Naive B cell (primary cell): ENCODE measurements at places on chromosomes 12 and 14. TPM values are rescaled to one million over a fixed set of nuclear protein-coding genes. Genes with fewer than 3 reads are reported as not detected.

- H3K27ac ChIP-seq = peak overlapping the region; percentile 96
- H3K36me3 ChIP-seq = no peaks in the 10 kb centered on the region
- H3K4me1 ChIP-seq = peaks cover 44% of the 10 kb centered on the region
- peak; percentile 41 for DNase-seq
Observed at GRCh38 chr12:94150240-94151121, 2.1 kb downstream of the PLXNC1 start.

DNA sequence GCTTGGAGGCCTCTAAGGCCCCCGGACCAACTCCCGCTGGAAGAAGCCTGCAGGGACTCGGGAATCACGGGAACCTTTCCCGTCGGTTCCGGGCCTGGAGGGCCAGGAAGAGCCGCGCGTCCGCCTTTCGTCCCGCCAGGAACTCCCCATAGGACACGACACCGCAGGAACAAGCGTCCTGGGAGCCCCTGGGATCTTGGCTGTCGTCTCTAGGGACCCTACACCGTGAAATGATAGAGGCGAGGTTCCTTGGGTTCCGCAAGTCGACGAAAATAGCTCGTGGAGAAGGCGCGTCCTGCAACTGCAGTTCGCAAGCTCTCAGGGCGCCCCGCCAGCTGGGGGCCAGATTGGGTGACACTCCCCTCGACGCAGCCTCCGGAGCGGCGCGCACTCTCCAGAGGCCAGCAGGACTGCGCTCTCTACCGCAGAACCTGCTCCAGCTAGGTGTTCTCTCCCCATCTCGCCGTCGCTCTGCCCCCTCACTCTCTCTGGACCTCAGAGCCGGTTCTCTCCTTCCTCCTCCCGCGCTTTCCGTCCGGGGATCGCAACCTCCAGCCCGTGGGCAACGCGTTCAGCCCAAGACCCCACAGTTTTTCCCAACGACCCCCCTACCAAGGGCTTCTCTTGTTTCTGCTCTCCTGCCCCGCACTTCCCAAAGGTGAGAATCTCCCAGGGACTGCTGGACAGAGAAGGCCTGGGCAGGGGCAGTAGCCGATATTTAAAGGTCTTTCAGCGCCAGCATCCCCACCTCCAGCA, 776 bp downstream of the BMP4 start:
- peaks cover 59% of the 10 kb centered on the region for H3K27me3 ChIP-seq
- DNase-seq = no peak
- peak overlapping the region; percentile 81 for H3K4me3 ChIP-seq
- H3K27ac ChIP-seq = no peak overlapping the region
- no peaks in the 10 kb centered on the region for H3K36me3 ChIP-seq

DNA sequence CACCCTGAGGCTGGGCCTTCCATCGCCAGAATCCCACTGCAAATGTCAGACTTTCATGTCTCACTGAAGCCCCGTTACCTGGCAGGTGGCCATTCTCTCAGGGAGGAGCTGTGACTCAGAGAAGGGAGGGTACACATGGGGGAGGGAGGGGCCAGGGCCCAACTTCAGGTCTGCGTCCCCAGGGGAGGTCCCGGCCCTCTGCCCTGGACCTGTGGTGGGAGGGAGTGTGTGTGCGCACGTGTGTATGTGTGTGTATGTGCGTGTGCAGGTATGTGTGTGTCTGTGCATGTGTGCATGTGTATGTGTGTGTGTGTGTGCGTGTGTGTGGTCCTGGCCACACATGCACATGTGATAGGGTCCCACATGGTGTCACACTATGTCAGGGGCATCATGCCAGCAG, 50.9 kb downstream of the MVK start:
- peaks cover 50% of the 10 kb centered on the region for H3K27me3 ChIP-seq
- H3K4me3 ChIP-seq = no peak overlapping the region
- DNase-seq = no peak
- H3K36me3 ChIP-seq = no peaks in the 10 kb centered on the region
- H3K4me1 ChIP-seq = peaks cover 4% of the 10 kb centered on the region

DNA sequence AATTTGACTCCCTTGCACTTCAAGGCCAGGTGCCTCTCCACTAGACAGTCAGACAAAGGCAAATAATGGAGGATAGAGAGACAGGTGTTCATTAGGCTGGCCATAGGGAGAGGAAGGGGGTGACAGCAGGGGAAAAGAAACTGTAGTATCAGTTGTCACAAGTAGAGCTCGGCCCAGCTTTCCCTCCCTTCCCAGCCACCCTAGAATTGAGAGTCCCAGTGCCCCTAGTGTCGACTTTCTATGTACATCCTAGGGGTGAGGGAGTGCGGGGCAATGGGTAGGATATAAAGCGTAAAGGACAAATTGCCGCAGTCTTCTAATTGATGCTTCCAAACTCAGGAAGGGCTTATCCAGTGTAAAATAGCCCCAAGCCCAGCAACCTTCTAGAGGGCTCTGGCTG, 39.0 kb downstream of the BAZ2A start:
- no peak overlapping the region for H3K4me3 ChIP-seq
- no peak overlapping the region for H3K27ac ChIP-seq
- no peak for DNase-seq
- peaks cover 5% of the 10 kb centered on the region for H3K4me1 ChIP-seq
- H3K36me3 ChIP-seq = no peaks in the 10 kb centered on the region

- H3K27me3 ChIP-seq = peaks cover 61% of the 10 kb centered on the region
- H3K36me3 ChIP-seq = no peaks in the 10 kb centered on the region
- peak; percentile 51 for DNase-seq
- no peak overlapping the region for H3K4me3 ChIP-seq
Observed at GRCh38 chr12:5022465-5023061, 21.1 kb upstream of the KCNA5 start.

DNA sequence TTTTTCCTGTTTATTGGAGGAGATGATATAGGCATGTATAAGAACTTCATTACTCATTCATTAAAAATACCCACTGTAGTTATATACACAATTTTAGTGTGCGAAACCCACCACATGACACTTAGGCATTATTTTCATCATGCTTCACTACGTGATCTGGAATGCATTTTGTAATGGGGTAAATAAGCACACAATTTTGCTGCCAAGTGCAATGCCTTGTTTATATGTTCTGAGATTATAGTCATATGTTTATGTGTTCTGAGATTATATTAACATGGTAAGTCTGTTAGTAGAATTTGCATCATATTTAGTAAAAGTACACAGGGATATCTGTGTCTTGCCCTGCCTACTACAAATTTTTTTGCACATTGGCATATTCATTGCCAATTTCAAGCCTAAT, 1123.0 kb downstream of the LRFN5 start:
- no peak overlapping the region for H3K4me3 ChIP-seq
- H3K27me3 ChIP-seq = no peaks in the 10 kb centered on the region
- no peak for DNase-seq
- H3K27ac ChIP-seq = no peak overlapping the region
- H3K4me1 ChIP-seq = no peaks in the 10 kb centered on the region

Gene RNASE1
- polyA plus RNA-seq = not detected

DNA sequence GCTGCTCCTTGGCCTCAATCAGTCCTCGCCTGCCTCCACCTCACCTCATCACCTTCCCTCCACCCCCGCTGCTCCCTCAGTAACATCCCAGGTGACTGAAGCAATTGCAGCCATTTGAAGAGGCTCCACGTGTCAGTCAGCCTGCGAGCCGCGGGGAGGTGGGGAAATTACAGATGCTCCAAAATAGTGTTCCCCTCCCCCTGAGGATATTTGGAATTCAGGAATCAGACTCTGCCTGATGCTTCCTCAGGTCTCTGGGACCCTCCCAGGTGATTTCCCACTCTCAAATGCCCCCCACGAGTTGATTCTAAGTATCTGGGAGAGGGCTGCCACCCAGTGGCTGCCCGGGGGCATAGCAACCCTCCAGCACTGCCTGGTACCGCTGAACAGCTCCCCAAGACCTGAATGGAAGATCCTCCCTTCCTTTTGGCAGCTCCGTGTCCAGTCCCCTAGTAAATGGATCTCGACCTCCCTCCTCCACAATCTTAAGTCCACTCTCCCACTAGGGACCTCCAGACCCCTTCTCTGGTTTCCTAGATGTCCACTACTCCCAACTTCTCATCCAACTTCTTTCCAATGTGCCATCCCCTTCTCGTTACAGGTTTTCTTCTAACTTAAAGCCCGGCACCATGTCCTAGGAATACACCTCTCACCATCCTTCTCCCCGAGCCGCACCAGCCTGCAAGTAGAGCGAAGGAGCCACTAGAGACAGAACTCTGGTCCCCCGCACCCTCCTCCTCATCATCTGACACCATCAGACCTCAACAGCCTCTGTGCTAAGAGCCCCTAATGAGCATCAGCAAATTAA, 1.4 kb upstream of the ASIC1 start:
- peak overlapping the region; percentile 92 for H3K4me3 ChIP-seq
- DNase-seq = peak; percentile 53
- peaks cover 67% of the 10 kb centered on the region for H3K27me3 ChIP-seq
- peak overlapping the region; percentile 49 for H3K27ac ChIP-seq

Gene KRT3
- not detected for polyA plus RNA-seq

GRCh38 chr14:106691601-106692291, 1165.4 kb downstream of the TMEM121 start:
- peaks cover 33% of the 10 kb centered on the region for H3K4me1 ChIP-seq
- peak overlapping the region; percentile 59 for H3K27ac ChIP-seq
- H3K4me3 ChIP-seq = no peak overlapping the region
- H3K27me3 ChIP-seq = no peaks in the 10 kb centered on the region

- H3K27ac ChIP-seq = no peak overlapping the region
- no peaks in the 10 kb centered on the region for H3K27me3 ChIP-seq
- peak; percentile 70 for DNase-seq
- peaks cover 20% of the 10 kb centered on the region for H3K4me1 ChIP-seq
- H3K36me3 ChIP-seq = no peaks in the 10 kb centered on the region
- H3K4me3 ChIP-seq = peak overlapping the region; percentile 90
Observed at GRCh38 chr12:131896080-131896810, 1.8 kb downstream of the ULK1 start.

- no peak for DNase-seq
- H3K4me3 ChIP-seq = no peak overlapping the region
- H3K27ac ChIP-seq = no peak overlapping the region
Observed at GRCh38 chr14:32639208-32639607, 299.5 kb upstream of the NPAS3 start.

GRCh38 chr14:36724162-36724561, 62.5 kb downstream of the PAX9 start:
- no peak overlapping the region for H3K4me3 ChIP-seq
- no peak for DNase-seq
- H3K36me3 ChIP-seq = no peaks in the 10 kb centered on the region
- H3K27ac ChIP-seq = no peak overlapping the region
- no peaks in the 10 kb centered on the region for H3K4me1 ChIP-seq

Gene TMCC3
- 13.3 TPM for polyA plus RNA-seq

DNA sequence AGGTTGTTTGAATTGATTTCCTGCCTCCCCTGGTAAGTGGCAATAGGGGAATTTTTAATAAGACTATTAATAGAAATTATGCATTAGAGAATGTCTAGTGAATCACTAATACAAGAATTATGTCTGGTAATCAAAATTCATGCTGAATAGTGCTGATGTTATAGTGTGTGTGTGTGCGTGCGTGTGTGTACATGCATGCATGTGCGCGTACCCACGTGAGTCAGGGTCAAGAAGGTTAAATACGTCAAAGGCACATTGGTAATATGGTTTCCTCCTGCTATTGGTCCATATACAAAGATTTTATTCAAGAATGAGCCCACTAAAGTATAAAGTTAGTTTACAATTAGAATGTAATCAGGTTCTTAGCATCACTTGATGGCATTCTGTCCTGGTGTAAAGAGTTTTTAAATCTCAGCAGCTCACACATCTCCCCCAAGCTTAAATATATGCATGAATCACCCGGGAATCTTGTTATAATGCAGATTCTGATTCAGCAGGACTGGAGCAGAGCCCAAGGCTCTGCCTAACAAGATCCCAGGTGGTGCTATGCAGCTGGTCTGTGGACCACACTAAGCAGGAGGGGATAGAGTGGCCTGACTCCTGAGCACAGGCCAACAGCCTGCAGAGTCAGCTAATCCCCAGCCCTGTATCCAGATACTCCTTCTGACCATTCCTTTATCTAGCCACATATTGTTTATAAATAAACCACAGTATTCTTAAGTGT, 43.9 kb downstream of the TTC9 start:
- peaks cover 10% of the 10 kb centered on the region for H3K4me1 ChIP-seq
- H3K36me3 ChIP-seq = no peaks in the 10 kb centered on the region
- no peak for DNase-seq
- no peaks in the 10 kb centered on the region for H3K27me3 ChIP-seq

- no peaks in the 10 kb centered on the region for H3K27me3 ChIP-seq
- no peaks in the 10 kb centered on the region for H3K36me3 ChIP-seq
- H3K4me1 ChIP-seq = no peaks in the 10 kb centered on the region
Observed at GRCh38 chr14:87111126-87111525, 881.9 kb downstream of the GALC start.

GRCh38 chr12:10966314-10966713, 20.4 kb downstream of the TAS2R50 start:
- DNase-seq = no peak
- no peaks in the 10 kb centered on the region for H3K36me3 ChIP-seq
- peaks cover 8% of the 10 kb centered on the region for H3K4me1 ChIP-seq
- no peaks in the 10 kb centered on the region for H3K27me3 ChIP-seq

DNA sequence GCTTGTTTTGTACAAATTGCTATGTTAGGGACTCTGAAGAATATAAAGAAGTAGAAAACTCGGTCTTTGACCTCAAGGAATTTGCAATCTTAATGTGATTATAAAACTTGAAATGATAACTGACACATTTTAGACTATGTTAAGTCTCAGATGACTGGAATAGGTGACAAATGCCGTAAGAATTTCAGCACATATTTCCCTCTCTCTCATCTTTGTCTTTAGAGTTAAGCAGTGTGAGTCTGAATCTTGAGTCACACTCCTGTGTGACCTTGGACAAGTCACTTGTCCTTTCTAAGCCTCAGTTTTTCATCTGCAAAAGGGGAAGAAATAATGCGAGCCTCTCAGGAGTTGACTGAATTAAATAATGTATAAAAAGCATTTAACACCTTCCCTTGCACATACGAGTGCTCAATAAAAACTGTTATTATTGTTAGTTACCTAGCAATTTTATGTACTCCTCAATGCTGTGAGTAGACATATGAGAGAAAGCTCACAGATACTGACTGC, 103.7 kb downstream of the DYRK2 start:
- H3K36me3 ChIP-seq = no peaks in the 10 kb centered on the region
- H3K4me3 ChIP-seq = no peak overlapping the region
- DNase-seq = no peak
- peaks cover 10% of the 10 kb centered on the region for H3K4me1 ChIP-seq
- no peak overlapping the region for H3K27ac ChIP-seq
